ENCODE measurements at places on chromosomes 12 and 14. TPM values are rescaled to one million over a fixed set of nuclear protein-coding genes. Genes with fewer than 3 reads are reported as not detected.

B4GALNT3 gene
- 155 TPM for total RNA-seq

CD27 gene
- total RNA-seq = not detected

VDR gene
- 0.04 TPM for total RNA-seq

GZMB gene
- not detected for total RNA-seq

BCL11B gene
- 4.6 TPM for total RNA-seq

DNA sequence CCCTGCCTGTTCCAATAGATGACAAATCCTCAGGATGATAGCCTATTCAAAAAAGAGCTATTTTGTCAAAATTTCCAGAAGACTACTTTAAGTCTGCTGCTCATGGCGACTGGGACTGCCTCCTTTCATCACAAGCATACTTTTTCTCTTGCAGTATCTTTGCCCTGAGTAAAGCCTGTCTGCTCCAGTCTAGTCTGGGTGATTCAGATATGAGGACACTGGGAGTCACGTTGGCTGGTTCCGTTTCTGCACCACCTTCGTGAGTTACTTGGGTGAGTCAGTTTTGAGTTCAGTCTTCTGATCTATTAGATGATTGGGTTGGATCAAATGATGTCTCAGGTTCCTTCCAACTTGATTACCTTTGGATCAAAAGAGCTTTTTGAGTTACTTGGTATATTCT is 301.3 kb upstream of the STXBP6 start:
- no peak overlapping the region for H3K27ac ChIP-seq
- no peaks in the 10 kb centered on the region for H3K4me1 ChIP-seq
- H3K4me3 ChIP-seq = no peak overlapping the region
- DNase-seq = no peak

DNA sequence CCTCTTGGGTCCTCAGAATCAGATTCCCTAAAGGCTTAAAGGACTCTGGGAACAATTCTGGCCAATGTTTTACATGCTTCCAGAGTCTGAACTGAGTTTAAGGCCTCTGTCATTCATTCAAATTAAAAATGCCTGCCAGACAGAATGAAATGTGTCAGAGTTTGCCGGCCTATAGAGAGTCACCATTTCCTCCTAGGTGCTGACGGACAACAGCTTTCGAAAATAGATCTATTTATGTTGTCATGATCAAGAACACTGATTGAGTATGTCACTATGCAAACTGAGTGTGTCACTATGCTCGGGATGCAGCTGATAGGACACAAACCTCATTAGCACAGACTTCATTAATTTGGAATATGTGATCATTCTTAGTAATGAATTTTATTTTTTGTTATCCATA is 151.4 kb upstream of the TMCC3 start:
- H3K36me3 ChIP-seq = no peaks in the 10 kb centered on the region
- H3K27me3 ChIP-seq = peaks cover 6% of the 10 kb centered on the region
- H3K4me1 ChIP-seq = no peaks in the 10 kb centered on the region
- no peak for DNase-seq
- no peak overlapping the region for H3K27ac ChIP-seq
- H3K4me3 ChIP-seq = no peak overlapping the region

- DNase-seq = no peak
- H3K4me1 ChIP-seq = no peaks in the 10 kb centered on the region
- H3K27ac ChIP-seq = no peak overlapping the region
- no peak overlapping the region for H3K4me3 ChIP-seq
- no peaks in the 10 kb centered on the region for H3K27me3 ChIP-seq
Measured at GRCh38 chr12:89476904-89477595, 47.5 kb downstream of the GALNT4 start.

All from endodermal cell (in vitro differentiated cells).